ENCODE measurements at places on chromosomes 6 and 20. TPM values are rescaled to one million over a fixed set of nuclear protein-coding genes. Genes with fewer than 3 reads are reported as not detected.

The KHDC1 gene
- 2.9 TPM for total RNA-seq

The ASIP gene
- not detected for total RNA-seq

The OR12D3 gene
- total RNA-seq = not detected

The TMEM244 gene
- not detected for total RNA-seq

The ACTR5 gene
- 4.0 TPM for total RNA-seq

The MROH8 gene
- 1.3 TPM for total RNA-seq

The KIF25 gene
- not detected for total RNA-seq

The NKAPL gene
- total RNA-seq = not detected

The CRNKL1 gene
- total RNA-seq = 20.2 TPM

The VSTM2L gene
- total RNA-seq = 17.7 TPM

The MYB gene
- total RNA-seq = not detected

The FOXC1 gene
- total RNA-seq = 2.9 TPM

The MSH5 gene
- total RNA-seq = 6.8 TPM

The MDFI gene
- total RNA-seq = 144 TPM

The ERGIC3 gene
- 205 TPM for total RNA-seq

The HLA-F gene
- 7.4 TPM for total RNA-seq

The MYH7B gene
- 0.05 TPM for total RNA-seq

The KIAA1755 gene
- total RNA-seq = 1.1 TPM

The MOG gene
- not detected for total RNA-seq

All from astrocyte (in vitro differentiated cells and primary cell).